ENCODE measurements at places on chromosomes 4 and X. TPM values are rescaled to one million over a fixed set of nuclear protein-coding genes. Genes with fewer than 3 reads are reported as not detected.

DNA sequence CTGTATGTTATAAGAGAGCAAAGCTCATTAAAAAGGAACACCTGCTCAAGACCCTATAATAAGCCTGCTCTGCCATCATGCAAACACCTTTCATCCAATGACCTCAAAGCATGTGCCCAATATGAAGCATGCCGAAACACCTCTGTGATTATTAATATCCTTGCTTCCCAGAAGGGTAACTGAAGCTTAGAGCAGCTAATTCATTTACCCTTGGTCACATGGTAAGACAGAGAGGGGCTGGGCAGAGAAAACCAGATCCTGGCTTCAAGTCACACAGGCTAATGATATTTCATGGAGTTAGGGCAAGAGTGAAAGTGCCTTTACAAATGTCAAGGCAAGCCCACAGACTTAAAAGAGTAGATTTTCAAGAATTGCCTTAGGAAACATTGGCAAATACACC is 5.6 kb downstream of the AMOT start:
- no peak for DNase-seq

GRCh38 chrX:37609727-37610126 is 38.3 kb downstream of the LANCL3 start:
- no peak for DNase-seq

GRCh38 chr4:143441678-143442077 is 71.8 kb upstream of the SMARCA5 start:
- no peak for DNase-seq

The ZNF182 gene
- total RNA-seq = 4.1 TPM

DNA sequence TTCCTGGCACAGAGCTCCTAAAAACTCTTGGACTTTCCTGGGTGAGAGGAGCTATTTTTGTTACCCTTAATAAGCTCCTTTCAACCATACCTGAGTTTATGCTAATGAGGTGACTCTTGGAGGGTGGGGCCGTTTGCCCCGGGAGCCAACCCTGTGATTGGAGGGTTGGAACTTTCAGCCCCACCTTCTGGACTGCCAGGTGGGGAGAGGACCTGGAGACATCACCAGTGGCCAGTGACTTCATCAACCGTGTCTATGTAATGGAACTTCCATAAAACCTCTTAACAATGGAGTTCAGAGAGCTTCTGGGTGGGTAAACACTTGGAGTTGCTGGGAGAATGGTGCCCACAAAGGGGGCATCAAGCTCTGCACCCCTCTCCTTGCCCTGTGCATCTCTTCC is 17.9 kb upstream of the ENPP6 start:
- DNase-seq = no peak

GRCh38 chrX:12497832-12498591 is 293.2 kb upstream of the PRPS2 start:
- peak; percentile 21 for DNase-seq

DNA sequence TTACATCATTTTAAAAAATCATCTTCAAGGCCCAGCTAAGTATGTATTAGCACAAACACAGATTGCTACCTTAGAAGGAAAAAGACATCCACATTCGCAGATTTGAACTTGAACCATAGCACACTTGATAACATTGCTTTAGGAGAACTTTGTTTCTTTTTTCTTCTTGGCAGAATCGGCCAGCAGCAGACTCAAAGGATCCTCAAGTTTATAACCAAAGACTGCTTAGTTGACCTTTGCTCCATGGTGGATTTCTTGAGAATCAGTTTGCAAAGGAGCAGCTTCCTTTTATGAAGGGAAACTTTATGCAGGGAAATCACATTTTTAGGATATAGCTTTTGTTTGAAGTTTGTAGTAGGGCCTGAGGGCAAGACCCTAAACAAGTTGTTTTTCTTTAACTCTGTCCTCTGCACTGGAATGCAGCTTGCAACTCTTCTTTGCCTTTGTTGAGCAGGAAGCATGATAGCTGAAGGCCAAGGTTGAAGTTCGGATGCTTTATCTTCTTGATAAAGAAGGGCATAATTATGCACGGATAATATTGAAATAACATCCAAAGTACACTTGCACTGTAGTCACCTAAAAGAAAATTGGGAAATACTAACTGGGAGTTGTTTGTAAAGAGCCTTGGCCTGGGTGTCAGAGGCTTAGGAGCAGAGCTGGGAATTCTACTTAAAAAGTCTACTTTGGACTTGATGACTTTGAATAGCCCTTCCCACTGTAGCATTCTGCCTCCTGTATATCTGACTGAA is 78.4 kb downstream of the CDS1 start:
- no peak for DNase-seq

DNA sequence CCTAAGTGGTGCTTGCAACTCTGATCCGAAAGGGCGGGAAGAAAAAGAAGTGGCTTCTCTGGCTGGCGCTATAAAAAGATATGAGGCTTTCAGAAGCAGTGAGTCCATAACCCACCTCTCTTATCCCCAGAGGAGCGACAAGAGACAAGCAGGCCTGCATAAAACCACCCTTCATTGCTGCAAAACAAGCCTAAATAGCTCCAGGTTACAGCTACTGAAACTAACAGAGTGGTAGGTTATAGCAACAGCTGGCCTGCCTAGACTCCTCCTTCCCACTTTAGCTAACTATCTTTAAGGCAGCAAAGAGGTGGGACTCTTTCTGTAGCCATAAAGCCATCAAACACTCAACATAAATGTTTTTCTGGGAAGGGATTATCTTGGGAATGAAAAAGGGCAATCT is 245.0 kb upstream of the GPR101 start:
- no peak for DNase-seq

The TBC1D25 gene
- total RNA-seq = 8.8 TPM

DNA sequence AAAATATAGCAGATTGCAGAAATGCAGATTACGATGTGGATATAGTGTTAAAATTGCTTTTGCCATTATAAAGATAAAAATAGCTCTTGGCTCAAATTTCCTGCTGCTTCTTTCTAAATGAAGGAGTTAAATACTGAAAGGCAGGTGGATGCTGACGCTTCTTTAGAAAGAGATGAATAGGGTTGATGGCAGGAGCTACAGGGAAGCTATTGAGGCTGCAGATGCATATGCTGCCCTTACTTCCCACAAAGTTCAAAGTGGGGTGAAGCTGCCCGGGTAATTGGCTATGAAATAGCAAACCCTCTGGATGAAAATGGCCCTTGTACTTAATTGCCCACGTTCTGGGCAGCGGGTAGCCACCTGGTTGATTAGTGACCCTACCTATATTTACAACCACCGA is 379.5 kb downstream of the ZIC3 start:
- no peak for DNase-seq

DNA sequence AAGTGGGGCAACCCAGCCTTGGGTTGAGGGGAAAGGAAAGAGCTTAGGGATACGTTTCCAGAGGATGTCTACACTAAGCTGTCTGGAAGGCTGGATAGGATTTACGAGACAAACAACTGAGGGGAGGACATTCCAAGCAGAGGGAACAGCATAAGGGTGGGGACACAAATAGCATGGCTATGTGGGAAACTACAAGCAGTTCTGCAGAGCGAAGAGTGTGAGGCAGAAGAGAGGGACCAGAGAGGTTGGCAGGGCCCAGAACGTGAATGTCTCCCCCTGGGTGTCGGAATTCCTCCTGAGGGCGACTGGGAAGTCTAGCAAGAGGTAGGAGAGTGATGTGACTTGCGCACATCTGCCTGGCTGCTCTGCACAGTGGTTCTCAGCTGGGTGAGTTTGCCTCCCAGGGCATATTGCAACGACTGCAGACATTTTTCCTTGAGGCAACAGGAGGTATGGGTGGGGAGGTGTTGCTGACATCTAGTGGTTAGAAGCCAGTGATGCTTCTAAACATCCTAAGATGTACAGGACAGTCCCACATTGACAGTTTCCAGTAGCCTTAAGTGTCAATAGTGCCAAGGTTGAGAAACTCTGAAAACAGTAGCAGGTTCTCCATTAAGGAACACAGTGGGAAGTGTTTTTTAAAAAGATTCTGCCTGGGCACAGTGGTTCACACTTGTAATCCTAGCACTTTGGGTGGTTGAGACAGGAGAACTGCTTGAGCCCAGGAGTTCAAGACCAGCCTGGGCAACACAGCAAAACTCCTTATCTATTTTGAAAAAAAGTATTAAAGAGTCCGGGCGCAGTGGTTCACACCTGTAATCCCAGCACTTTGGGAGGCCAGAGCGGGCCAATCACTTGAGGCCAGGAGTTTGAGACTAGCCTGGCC is 9.2 kb downstream of the NDUFA1 start:
- peak; percentile 87 for DNase-seq

The MAGEA2 gene
- not detected for total RNA-seq

DNA sequence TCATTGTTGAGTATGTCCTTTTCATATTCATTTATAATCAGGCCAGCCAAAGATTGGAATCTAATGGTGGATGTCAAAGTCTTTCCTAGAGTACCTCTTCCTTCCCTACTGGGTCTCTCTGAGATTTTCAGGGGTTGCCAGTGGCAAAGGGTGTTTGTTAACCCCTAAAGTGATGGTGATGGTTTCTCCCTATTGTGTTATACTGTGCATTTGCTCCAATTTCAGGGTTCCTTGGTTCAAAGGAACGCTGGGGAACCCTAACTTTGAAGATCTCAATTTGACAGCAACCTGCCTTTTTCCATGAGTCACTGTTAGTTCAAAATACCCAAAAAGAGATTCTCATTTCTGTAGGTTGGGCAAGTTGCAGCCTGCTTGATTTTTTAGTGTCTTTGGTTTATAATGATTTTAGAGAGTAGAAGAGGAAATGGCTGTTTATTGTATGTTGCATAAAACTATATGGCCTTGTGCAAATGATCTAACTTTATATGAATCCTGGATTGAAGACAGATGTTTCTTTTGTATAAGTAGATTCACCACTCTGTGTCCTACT is 23.0 kb downstream of the GAB1 start:
- DNase-seq = no peak

The F9 gene
- not detected for total RNA-seq

The ACOT9 gene
- 71.6 TPM for total RNA-seq

- no peak for DNase-seq
Observed at GRCh38 chrX:112760697-112761096, 79.9 kb downstream of the AMOT start.

DNA sequence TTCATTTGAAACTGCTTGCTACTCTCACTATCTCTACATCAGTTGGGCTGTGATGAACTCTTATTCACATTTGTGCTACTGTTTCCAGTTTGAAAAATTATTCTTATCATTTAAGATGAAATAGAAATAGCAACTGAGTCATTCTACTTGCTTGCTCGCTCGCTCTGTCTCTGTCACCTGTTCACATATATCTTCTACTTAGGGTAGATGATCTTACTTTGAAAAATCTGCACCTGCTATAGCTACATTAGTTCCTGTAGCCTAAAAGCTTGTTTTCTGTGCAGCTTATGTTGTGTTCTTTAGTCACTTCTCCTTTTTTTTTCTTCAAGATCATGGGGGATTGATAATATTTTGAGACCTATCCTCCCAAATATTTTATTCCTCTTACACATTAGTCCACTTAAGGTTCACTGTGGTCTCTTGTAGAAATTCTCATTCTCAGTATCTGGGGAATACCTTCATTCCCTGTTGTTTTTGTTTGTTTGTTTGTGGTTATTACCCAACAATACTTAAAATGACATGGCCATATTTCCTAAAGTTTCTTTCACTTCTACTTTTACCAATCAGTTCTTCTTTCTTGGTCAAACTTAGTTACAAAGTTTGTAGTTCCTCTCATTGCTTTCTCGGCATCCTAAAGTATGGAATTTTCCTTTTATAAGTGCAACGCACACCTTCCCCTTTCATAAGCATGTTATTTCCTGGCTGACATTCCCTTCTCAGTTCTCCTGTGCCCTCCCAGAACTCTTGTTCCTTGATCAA is 36.5 kb downstream of the CLCN5 start:
- no peak for DNase-seq

- DNase-seq = no peak
Observed at GRCh38 chr4:117478702-117479101, 393.3 kb upstream of the TRAM1L1 start.

The CDKN2AIP gene
- 15.2 TPM for total RNA-seq

DNA sequence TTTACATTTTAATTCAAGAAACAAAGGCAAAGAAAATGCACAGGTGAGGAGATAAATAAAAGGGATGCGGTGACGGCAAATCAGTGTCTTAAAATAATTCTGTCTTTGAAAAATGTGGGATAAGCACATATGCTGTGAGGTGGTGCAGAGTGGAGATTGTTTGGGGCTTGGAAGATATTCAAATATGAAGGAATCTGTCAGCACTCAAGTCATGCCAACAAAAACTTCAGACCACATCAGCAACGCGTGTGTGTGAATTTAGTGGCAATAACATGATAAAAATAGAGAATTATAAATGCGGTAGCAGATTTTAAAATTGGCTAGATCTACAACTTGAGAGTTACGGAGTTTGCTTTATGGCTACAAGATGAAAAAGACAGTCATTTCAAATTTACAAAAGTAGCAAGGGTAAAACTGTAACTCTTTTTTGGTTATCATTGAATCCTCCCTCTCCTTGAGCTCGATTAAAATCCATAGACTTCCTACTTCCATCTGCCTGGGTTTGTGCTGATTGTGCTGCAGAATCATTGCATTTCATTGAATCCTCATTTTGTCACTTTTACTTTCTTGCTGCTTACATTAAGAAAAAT is 71.5 kb upstream of the VCX2 start:
- no peak for DNase-seq

- no peak for DNase-seq
Observed at GRCh38 chrX:69060631-69061408, 104.4 kb downstream of the PJA1 start.

The SMR3B gene
- total RNA-seq = not detected

The XAGE2 gene
- total RNA-seq = not detected

DNA sequence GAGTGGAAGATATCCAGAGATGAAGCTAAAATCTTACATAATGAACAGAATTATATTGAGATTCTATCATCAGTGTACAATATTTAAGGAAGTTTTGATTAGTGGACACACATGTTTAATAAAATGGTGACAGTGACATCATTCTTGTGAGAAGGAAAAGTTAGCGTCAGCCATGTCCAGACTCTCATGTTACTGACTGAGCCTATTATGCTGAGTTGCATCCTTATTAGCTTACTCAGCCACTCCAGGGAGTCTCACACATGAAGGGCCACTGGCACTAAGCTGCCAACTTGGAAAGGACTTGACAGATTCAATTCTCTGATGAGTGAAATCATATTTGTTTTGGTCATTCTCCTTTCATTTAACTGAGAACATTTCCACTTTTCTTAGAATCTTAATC is 170.6 kb downstream of the BANK1 start:
- DNase-seq = peak; percentile 32

DNA sequence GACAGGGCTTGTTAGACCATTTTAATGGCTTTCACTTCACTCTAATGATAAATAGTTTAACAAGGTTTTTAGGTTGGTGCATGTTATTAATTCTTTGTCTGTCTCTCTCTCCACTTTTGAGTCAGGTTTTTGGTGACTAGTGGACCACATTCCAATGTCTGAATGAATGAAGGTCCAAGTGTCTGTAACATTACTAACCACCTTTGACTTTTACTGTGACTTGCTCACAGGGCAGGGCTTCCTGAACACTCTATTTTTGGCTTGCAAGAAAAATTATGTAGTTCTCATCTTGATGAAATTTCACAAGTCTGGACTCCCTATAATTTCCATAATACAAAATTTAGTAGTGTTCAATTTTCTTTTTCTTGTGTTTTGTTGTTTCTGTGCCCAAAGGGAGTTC is 78.9 kb upstream of the BMPR1B start:
- DNase-seq = peak; percentile 77

The SLC26A1 gene
- total RNA-seq = 0.36 TPM

The NR3C2 gene
- 0.88 TPM for total RNA-seq

The HAUS7 gene
- total RNA-seq = 8.3 TPM

The EFHC2 gene
- total RNA-seq = 2.9 TPM

- DNase-seq = no peak
Observed at GRCh38 chr4:1812720-1813119, 19.6 kb downstream of the FGFR3 start.

The CPZ gene
- total RNA-seq = 44.5 TPM

Data from osteoblast (primary cell).